ENCODE measurements at places on chromosomes 4 and X.

GRCh38 chr4:26124753-26125321 lies 196.0 kb upstream of the RBPJ start:
- no peak for DNase-seq

GRCh38 chrX:43656005-43656494 lies at the start of gene MAOA:
Gene MAOA, plus strand, starts transcription at chrX:43656299. Its CDS starts 43 bp downstream, at chrX:43656342.
- DNase-seq: peak; percentile 82

DNA sequence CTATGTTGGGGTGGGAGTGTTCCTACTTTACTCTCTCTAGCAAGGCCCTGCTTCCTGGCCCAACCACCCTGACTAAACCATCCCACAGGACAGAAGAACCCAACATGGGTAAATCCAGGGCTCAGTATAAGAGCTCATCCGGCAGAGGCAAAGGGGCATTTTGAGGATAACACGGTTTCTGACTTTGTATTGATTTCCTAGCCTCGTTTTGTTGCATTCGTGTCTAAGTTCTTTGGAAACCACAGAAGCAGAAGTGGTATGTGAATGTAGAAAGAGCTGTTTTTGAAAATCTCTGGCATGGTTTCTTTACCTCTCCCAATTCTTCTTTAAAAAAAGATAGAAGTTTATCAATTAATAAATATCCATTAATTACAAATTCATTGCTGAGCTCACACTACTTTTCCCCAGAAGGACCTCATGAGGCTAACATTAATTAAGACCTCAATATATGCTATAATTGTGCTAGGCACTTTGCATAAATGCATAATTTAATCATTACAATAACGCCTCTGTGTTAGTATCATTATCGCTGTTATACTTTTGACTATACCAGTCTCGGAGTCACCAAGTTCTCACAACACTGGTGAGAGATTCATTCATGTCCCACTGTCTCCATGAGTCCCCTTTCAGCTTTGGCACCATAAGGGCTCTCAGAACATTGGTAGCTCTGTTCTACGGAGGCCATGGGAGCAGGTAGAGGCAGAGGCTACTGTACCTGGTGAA lies 5.8 kb upstream of the CLNK start:
- no peak for DNase-seq

- no peak for DNase-seq
These were observed 107.8 kb upstream of the MYOZ2 start for GRCh38 chr4:119027811-119028210.

Measured in body of pancreas (tissue), 4 donors.